ACHN (cell line): ENCODE measurements at places on chromosomes 7 and 10.

GRCh38 chr7:26326211-26326610 is 34.5 kb downstream of the SNX10 start:
- no peak for DNase-seq

DNA sequence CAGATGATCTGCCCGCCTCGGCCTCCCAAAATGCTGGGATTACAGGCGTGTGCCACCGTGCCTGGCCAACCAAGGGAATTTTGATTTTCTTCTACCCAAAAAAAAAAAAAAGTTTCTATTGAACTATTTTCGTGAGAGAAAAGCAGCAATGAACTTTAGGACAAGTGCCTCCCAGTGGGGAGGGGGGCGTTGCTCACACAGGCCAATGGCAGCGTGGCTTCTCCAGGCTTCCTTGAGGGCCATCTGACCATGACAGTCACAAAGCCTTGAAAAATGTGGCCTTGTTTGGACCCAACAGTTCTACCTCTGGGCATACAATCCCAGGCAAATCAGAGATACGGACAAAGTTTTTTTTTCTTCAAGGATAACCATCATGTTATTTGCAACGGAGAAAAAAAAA is 56.0 kb downstream of the TNRC18 start:
- DNase-seq, result no peak

DNA sequence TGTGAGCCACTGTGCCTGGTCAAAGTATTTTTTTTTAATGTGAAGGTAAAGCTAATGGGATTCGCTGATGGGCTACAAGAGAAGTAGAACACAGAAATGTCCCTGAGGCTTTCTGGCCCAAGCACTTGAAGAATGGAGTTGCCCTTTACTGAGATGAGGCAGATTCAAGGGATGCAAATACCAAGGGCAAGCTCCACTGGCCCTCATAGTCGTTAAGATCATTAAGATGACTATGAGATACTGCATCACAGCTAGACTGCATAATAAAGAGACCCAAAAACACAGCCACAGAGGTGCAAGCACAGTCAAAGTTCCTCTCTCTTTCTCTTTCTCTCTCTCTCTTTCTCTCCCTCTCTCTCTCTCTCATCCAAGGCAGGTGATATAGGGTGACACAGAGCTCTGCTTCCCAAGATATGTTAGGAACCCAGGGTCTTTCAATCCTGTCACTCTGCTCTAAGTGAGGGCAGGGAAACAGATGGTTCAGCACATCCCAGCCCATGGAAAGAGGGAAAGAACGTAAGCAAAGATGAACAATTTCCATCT is 117.4 kb downstream of the SFMBT2 start:
- no peak for DNase-seq

DNA sequence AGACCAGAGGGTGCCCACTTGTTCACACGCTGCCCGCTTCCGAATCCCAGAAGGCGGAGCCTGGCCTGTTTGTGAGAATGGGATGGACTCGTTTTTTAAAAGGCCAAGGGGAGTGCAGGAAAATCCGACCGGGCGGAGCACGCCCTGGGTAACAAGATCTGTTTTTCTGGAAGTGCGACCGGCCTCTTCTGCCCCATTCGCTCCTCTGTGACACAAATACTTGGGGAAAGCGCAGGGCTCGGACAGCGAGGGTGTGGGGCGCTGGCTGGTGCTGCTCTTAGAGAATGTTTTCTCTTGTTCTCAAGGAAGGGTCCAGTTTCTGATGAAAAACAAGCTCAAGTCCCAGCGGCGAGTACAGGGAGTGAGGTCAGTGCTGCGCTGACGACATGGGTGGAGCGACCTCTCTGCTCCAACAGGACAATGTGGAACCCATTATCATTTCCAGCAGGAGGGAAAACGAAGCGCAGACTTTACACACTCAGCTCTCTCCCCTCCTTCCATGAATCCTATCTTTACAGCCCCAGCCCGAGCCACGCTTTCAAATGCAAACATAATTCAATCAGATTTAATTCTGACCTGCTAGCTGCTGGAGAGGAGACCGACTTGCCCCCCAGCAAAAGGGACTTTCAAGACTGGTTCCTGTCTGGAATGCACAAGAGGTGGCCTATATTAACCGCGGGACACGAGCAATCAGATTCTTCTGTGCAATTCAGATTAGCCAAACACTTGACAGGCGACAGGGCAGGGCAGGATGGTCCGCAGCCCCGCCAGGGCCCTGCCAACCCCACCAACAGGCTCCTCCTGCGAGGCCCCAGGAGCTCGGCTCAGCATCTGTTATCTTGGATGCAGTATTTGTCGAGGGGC is 1.1 kb downstream of the RADIL start:
- DNase-seq, result no peak

GRCh38 chr7:22565315-22565811 is 65.4 kb upstream of the STEAP1B start:
- no peak for DNase-seq

GRCh38 chr7:149804106-149804505 is 30.7 kb upstream of the ZNF467 start:
- no peak for DNase-seq

GRCh38 chr10:44939691-44940401 is 19.8 kb upstream of the RASSF4 start:
- no peak for DNase-seq
